AG09309 (cell line): ENCODE measurements at places on chromosomes 13 and 19.

- no peak for DNase-seq
Observed at GRCh38 chr13:23580684-23581060, 10.5 kb downstream of the TNFRSF19 start.

- DNase-seq = no peak
Observed at GRCh38 chr19:3224346-3225168, at the start of gene CELF5. TSS of gene CELF5 (plus strand) at chr19:3224661. CDS start at chr19:3224740, 79 bp downstream.

GRCh38 chr19:16429066-16429758 lies 42.6 kb downstream of the EPS15L1 start:
- no peak for DNase-seq

GRCh38 chr13:113203507-113204377 lies 4.7 kb downstream of the PCID2 start:
- DNase-seq = no peak

DNA sequence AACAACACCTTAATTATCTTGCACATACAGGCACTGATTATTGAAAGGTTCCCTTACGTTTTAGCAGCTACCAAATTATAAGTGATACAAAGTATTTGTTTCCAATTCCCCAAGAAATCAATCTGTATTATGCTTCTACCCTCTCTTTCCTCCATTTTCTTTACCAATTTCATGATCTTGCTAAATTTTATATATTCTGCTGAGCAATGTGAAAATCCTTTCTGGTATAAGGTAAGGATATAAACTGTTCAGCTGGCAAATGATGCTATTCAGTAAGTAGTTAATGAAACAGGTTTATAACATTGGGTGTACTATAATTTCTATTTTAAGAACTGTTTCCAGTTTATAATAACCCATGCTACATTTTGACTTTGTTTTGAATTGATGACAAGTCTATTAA lies 985 bp upstream of the EEF1AKMT1 start:
- no peak for DNase-seq

DNA sequence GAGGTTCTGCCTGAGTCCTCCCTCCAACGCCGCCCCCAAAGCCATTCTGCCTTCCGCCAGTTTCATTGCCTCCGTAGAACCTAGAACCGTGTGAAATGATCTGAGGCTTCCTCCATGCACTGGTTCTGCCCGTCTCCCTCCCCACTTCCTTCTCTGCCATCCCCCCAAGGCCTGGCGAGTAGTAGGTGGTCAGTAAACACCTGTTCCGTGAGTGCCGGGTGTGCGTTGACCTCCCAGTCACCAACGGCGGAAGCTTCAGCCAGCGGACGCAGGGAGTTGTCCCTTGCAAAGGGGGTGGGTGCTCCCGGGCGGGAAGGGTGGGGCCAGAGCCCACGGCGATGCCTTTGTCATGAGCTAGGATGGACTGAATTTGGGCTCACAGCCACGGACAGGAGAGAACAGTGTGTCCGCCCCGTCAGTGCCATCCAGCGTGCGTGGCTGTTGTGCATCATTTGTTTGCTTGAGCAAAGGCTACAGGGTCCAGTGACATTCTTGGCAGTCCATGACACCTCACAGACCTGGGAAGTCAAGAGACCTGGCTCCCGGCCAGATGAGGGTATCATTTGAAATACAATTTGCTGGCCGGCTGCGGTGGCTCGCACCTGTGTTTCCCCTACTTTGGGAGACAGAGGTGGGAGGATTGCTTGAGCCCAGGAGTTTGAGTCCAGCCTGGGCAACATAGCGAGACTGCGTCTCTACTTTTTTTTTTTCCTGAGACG lies 43.1 kb downstream of the NFIC start:
- DNase-seq = no peak

- no peak for DNase-seq
Observed at GRCh38 chr19:55376241-55376933, at the start of gene TMEM190. TSS of gene TMEM190 (plus strand) at chr19:55376826. CDS start at chr19:55376854, 28 bp downstream.

DNA sequence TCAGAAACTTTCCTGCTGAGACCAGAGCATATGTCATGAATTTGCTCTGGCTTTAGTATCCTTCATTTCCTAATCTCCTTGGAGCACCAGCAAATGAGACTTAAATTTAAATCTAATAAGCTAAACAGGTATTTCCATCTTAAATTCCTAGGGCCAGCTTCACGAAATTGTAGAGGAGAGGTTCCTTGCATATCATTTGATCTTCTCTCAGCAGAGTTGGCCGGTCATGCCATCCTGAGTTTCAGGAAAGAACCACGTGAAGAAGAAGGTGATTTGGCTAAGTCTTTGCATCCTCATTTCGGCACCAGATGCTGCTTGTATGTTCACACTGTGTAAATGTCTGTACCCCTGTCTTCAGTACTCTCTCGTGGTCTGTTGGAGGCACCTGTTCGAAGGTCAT lies 370.4 kb upstream of the NBEA start:
- DNase-seq = no peak

- DNase-seq = no peak
Observed at GRCh38 chr13:59121507-59121906, 1042.2 kb downstream of the DIAPH3 start.

- no peak for DNase-seq
Observed at GRCh38 chr13:110841846-110842245, 73.0 kb downstream of the ANKRD10 start.

DNA sequence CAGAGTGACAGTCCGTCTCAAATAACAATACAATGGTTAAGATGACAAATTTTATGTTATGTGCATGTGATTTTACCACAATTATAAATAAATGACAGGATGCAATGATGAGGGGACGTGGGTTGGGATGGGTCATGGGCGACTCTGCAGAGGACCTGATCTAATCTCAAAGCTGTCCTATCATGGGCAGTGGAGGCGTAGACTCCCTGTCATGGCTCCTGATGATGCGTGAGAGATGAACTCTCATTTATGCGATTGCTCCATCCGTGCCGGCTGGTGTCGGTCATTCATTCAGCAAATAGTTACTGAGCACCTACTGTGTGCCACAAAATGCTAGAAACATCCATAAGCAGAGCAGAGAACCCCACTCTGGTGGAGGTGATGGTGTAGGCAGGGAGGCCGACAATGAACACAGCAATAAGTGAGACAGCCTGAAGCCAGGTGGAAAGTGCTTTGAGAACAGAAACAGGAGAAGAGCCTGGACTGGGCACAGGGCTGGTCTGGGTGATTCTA lies 1.7 kb upstream of the REXO1 start:
- DNase-seq = no peak

- DNase-seq = no peak
Observed at GRCh38 chr13:21074546-21074945, 13.2 kb upstream of the LATS2 start.

- DNase-seq = no peak
Observed at GRCh38 chr19:48900477-48901406, 630 bp downstream of the NUCB1 start.

GRCh38 chr19:13633109-13633508 lies 126.8 kb upstream of the CACNA1A start:
- no peak for DNase-seq

DNA sequence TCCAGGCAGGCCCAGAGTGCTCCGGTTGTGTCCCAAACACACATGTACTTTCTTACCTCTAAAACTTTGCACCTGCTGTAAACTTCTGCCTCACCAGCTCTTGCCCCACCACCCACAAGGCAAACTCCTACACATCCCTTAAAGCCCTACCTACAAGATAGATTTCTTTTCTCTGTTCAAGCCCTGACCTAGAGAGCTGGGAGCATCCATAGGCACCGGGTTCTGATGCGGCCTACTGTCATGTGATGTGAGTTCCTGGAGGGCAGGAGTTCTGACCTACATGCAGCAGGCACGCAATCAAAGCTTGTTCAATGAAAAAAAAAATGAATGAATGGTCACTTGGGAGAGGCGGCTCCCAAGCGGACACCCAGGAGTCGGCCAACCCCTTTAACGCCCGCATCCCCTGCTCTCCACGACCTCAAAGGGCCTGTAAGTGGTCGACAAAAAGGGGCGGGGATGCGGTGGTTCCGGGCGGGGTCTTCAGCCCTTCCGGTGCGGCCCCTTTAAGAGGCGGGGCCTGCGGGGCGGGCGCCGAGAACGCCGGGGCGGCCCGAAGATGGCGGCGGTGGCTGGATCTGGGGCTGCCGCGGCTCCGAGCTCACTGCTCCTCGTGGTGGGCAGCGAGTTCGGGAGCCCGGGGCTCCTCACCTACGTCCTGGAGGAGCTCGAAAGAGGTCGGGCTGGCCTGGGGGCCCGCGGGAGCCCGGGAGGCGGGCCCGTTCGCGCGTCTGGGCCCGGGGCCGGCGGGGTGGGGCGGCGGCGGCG lies at the start of gene MAP1S:
TSS of gene MAP1S (plus strand) at position 534 of the 765 bp plus-strand sequence. CDS start at position 557, 23 bp downstream.
- no peak for DNase-seq

- no peak for DNase-seq
Observed at GRCh38 chr13:100534911-100535310, 53.7 kb downstream of the GGACT start.

- no peak for DNase-seq
Observed at GRCh38 chr13:99526549-99526948, 25.3 kb downstream of the TM9SF2 start.

GRCh38 chr19:40717880-40718773 lies 1.2 kb downstream of the ITPKC start:
- no peak for DNase-seq

DNA sequence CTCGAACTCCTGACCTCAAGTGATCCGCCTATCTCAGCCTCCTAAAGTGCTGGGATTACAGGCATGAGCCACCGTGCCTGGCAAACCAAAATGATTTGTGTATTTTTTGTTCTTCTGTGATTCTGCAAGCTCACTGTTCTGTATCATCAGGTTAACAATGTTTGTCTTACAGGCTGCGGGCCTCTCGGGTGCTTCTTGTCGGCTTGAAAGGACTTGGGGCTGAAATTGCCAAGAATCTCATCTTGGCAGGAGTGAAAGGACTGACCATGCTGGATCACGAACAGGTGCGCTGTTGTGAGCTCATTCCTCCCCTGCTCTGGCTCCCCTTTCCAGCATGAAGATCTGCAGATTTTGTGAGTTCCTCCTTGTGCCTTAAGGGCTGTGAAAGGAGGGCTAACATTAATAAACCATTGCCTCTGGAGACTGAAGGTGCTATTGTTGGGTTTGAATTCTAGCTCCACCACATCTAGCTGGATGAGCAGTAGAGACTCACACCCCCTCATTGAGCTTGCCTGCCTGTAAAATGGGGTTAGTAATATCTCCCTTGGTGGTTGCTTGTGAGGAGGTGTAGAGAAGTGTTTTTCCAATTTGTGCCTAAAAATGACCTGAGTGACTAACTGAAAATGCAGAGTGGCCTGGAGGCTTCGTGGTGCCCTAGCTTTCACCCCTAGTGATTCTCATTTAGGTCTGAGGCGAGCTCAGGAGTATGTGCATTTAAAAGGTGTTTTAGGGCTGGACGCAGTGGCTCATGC lies 12.9 kb downstream of the SAE1 start:
- DNase-seq = no peak

DNA sequence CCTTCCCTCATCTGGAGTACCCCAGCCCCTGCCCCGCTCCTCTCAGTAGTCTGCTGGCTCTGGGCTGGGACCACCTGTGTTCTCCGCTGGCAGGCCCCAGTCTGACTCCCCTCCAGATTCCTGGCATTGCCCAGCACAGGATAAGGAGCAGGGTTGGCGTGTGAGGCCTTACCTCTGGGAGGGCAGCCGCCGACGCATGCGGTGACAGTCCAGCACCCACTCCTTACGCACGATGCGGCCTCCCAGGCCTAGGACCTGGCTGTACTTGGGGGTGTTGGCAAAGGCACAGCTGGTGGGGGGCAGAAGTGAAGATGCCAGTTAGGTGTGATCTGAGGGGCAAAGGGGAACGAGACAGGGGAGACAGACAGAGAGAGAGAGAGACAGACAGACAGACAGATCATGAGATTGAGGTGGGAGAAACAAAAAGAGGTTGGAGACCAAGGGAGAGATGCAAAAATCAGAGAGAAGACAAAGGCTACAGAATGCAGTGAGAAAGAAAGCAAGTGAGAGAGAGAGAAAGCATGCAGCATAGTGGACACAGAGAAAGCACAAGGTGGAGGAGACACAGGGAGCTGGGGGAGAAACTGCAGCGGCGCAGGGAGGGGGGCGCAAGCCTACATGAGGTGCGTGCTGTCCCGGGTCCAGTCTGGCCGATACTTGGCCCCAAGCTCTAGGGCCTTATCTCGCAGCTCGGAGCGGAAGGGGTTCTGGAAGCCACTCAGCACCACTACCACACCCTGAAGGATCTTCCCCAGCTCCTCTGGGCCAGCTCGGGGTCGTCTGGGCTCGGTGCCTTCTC lies 18.6 kb downstream of the ZNF575 start:
- no peak for DNase-seq
